ENCODE measurements at places on chromosomes 7 and 10. TPM values are rescaled to one million over a fixed set of nuclear protein-coding genes. Genes with fewer than 3 reads are reported as not detected.

DNA sequence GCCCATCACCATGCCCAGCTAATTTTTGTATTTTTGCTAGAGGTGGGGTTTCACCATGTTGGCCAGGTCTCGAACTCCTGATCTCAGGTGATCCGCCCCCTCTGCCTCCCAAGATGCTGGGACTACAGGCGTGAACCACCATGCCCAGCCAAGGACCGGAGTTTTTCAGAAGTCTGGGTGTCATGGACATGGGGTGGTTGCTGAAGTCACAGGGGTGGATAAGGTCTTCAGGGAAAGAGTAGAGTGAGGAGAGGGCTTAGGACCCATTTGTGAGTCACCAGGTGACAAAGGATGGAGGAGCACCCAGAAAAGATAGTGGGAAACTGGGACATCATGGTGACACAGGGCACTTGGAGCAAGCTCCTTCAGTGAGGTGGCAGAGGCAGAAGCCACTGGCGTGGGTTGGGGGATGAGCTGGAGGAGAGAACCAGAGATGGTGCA lies 2.8 kb upstream of the GPRIN2 start:
- no peaks in the 10 kb centered on the region for H3K36me3 ChIP-seq
- H3K4me3 ChIP-seq = no peak overlapping the region
- DNase-seq = no peak

DNA sequence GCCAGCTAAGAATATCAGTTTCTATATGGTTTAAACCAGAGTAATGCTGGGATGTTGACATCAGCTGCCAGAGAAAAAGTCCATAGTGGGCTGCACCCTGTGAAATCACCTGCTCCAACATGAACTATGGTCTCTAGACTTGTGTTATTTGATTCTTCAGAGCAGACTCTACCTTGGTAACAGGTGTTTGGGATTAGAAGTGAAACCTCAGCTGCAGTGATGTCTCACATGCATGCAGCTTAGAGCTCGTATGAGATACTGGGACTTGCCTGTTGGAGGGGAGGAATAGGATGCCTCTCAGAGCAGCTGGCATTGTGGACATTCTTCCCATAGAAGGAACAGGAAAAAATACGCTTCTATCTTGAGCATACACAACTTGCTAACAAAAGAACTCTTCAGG lies 287.1 kb upstream of the CSTF2T start:
- no peaks in the 10 kb centered on the region for H3K27me3 ChIP-seq
- no peak overlapping the region for H3K27ac ChIP-seq
- H3K4me1 ChIP-seq = no peaks in the 10 kb centered on the region
- no peak overlapping the region for H3K4me3 ChIP-seq
- H3K36me3 ChIP-seq = no peaks in the 10 kb centered on the region

DNA sequence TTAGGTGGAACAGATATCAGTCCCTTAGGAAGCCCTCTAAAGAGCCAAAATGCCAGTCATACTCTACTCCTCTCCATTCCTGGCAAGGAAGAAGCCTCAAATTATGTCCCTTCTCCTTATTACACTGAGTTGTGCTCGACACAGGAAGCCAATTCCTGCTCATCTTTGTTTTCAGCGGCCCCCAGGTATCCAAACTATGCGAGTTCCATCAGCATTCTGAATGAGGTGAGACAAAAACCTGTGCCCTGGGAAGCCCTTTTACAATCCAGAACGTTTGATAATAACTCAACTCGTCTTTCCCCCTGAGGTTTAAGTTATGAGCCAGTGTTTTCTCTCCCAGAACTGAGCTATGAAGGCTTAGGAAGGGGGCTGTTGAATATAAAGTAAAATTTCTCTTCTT lies 580.5 kb downstream of the NXPH1 start:
- H3K27ac ChIP-seq = no peak overlapping the region
- H3K36me3 ChIP-seq = no peaks in the 10 kb centered on the region
- no peak for DNase-seq
- no peak overlapping the region for H3K4me3 ChIP-seq
- H3K27me3 ChIP-seq = no peaks in the 10 kb centered on the region
- no peaks in the 10 kb centered on the region for H3K4me1 ChIP-seq

- DNase-seq = no peak
- H3K36me3 ChIP-seq = no peaks in the 10 kb centered on the region
- H3K27me3 ChIP-seq = no peaks in the 10 kb centered on the region
- no peak overlapping the region for H3K4me3 ChIP-seq
- no peaks in the 10 kb centered on the region for H3K4me1 ChIP-seq
- no peak overlapping the region for H3K27ac ChIP-seq
These were observed 108.3 kb downstream of the MTERF1 start for GRCh38 chr7:91771921-91772815.

- no peaks in the 10 kb centered on the region for H3K27me3 ChIP-seq
- H3K4me1 ChIP-seq = peaks cover 10% of the 10 kb centered on the region
- H3K27ac ChIP-seq = no peak overlapping the region
- no peak for DNase-seq
These were observed 101.6 kb upstream of the GJD4 start for GRCh38 chr10:35503578-35503977.

DNA sequence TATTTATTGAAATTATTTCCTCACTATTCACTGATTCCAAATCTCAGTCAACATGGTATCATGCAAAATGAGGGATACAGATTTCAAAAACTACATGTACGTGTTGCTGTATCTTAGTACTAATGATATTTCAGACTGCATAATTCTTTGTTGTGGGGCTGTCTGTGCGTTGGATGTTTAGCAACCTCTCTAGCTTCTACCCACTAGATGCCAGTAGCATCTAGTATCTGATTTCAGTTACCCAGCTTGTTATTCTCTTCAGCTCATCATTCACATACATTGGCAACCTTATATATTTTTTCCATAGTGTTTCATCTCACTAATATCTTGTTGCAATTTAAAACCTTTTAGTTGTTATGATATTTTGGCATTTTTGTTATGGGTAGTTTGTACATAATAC lies 22.5 kb upstream of the WASL start:
- no peak for DNase-seq
- no peak overlapping the region for H3K4me3 ChIP-seq
- peaks cover 10% of the 10 kb centered on the region for H3K27me3 ChIP-seq
- no peaks in the 10 kb centered on the region for H3K36me3 ChIP-seq
- H3K27ac ChIP-seq = no peak overlapping the region

GRCh38 chr7:43583424-43584194 lies 701 bp downstream of the STK17A start:
- H3K27ac ChIP-seq = peak overlapping the region; percentile 91
- peaks cover 19% of the 10 kb centered on the region for H3K27me3 ChIP-seq
- peaks cover 38% of the 10 kb centered on the region for H3K4me1 ChIP-seq
- peak; percentile 63 for DNase-seq
- H3K36me3 ChIP-seq = peaks cover 4% of the 10 kb centered on the region

GRCh38 chr7:44783407-44783806 lies 13.1 kb upstream of the PPIA start:
- no peaks in the 10 kb centered on the region for H3K4me1 ChIP-seq
- no peak overlapping the region for H3K4me3 ChIP-seq
- no peak for DNase-seq
- H3K36me3 ChIP-seq = no peaks in the 10 kb centered on the region
- H3K27ac ChIP-seq = no peak overlapping the region

DNA sequence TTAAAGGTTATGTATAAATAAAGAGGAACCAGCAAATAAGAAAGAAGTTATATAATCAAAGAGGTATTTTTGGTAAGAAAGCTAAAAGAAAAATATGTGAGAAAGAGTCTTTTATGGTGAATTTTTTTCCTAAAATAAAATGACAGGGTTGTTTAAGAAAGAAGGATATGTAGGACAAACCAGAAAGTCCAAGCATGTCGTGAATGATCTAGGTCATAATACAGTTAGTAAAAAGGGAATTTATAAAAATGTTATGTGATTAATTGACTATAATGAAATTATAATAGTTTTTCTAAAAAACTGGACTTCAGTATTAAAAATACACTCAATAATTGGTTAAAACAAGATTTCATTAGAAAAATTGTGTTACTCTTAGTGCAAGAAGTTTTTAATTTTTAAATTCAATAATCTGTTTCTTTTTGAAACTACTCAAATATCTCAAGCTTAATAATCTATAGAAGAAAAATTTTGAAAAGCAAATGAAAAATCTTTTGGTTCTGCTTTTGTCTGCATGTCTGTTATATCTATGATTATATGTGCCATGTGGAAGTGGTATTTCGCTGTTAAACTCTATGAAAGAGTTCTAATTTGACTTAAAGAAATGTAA lies 23.3 kb downstream of the AVL9 start:
- H3K27me3 ChIP-seq = no peaks in the 10 kb centered on the region
- H3K4me3 ChIP-seq = no peak overlapping the region
- H3K4me1 ChIP-seq = peaks cover 17% of the 10 kb centered on the region
- no peak for DNase-seq
- H3K36me3 ChIP-seq = peaks cover 79% of the 10 kb centered on the region

- peaks cover 4% of the 10 kb centered on the region for H3K36me3 ChIP-seq
- peaks cover 50% of the 10 kb centered on the region for H3K4me1 ChIP-seq
- peaks cover 10% of the 10 kb centered on the region for H3K27me3 ChIP-seq
- H3K27ac ChIP-seq = no peak overlapping the region
- no peak for DNase-seq
- no peak overlapping the region for H3K4me3 ChIP-seq
These were observed 11.2 kb downstream of the MXI1 start for GRCh38 chr10:110218632-110219031.

GRCh38 chr7:101245147-101245668 lies 327 bp upstream of the FIS1 start:
- peak overlapping the region; percentile 92 for H3K4me3 ChIP-seq
- H3K4me1 ChIP-seq = peaks cover 21% of the 10 kb centered on the region
- DNase-seq = no peak

DNA sequence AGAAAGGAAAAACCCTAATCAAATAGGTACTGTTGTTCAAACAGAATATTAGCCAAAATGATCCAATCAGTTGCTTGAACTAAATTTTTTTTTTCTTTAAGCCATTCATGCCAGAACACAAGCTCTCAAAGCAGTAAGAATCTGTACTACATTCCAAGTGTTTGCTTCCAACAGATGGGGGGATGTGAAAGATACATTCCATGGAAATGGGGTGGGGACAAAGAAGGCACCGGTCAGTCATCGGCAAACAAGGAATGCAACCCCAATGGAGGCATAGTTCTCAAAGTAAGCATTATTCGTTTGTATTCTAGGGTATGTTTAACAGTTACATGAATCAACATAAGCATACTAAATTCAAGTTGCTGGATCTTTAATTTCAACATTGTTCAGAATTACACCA lies 32.5 kb downstream of the C10orf143 start:
- no peaks in the 10 kb centered on the region for H3K4me1 ChIP-seq
- H3K36me3 ChIP-seq = no peaks in the 10 kb centered on the region
- no peak overlapping the region for H3K27ac ChIP-seq
- no peak overlapping the region for H3K4me3 ChIP-seq

FAM20C gene
- 1.3 TPM for total RNA-seq

- no peaks in the 10 kb centered on the region for H3K36me3 ChIP-seq
- peaks cover 4% of the 10 kb centered on the region for H3K27me3 ChIP-seq
- DNase-seq = no peak
- no peak overlapping the region for H3K4me3 ChIP-seq
- no peak overlapping the region for H3K27ac ChIP-seq
- no peaks in the 10 kb centered on the region for H3K4me1 ChIP-seq
These were observed 5.7 kb downstream of the MTURN start for GRCh38 chr7:30140456-30140855.

GRCh38 chr10:113592380-113592779 lies 39.5 kb downstream of the HABP2 start:
- no peaks in the 10 kb centered on the region for H3K4me1 ChIP-seq
- DNase-seq = no peak
- no peak overlapping the region for H3K4me3 ChIP-seq
- H3K36me3 ChIP-seq = no peaks in the 10 kb centered on the region

MINPP1 gene
- 13.4 TPM for total RNA-seq

PRKG1 gene
- total RNA-seq = not detected

GRCh38 chr7:136900005-136900404 lies 31.6 kb downstream of the CHRM2 start:
- no peaks in the 10 kb centered on the region for H3K4me1 ChIP-seq
- DNase-seq = no peak
- no peak overlapping the region for H3K4me3 ChIP-seq
- no peaks in the 10 kb centered on the region for H3K36me3 ChIP-seq
- no peaks in the 10 kb centered on the region for H3K27me3 ChIP-seq
- no peak overlapping the region for H3K27ac ChIP-seq

DNA sequence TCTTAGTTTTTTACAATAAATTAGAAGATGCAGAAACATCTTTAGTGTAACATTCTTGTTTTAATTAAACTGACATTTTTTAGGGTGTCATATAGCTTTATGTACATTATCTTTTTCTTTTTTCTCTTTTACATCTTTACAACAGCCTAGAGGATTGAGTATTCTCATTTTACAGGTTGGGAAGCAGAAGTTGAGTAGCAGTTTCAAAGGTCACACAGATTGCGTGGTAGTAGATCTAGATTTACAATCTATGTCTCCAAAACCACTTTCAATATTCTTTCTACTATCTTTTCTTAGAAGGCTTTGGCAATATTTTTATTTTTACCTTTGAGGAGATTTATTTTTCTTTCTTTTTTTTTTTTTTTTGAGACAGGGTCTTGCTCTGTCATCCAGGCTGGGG lies 18.7 kb upstream of the MCU start:
- no peak for DNase-seq
- H3K4me1 ChIP-seq = peaks cover 9% of the 10 kb centered on the region
- no peak overlapping the region for H3K4me3 ChIP-seq
- peaks cover 14% of the 10 kb centered on the region for H3K27me3 ChIP-seq
- H3K36me3 ChIP-seq = no peaks in the 10 kb centered on the region

CHN2 gene
- total RNA-seq = 0.73 TPM

DNA sequence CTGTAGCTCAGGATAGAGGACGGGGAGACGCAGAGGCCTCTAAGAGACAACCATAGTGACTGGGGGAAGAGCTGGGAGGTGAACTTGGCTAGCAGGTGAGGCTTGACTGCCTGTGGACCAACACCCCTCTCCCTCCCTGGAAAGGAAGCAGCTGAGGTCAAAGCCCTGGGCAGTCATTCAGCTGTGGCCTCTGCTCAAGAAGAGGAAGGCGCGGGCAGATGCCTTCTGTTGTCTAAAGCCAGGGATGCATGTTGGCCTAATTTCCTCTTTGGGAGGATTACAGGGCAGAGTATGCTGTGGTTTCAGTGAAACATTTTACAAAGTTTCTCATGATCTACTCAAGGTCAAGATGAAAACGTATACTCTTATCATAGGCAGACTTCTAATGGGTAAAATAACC lies 327.1 kb downstream of the PRPF18 start:
- no peak overlapping the region for H3K27ac ChIP-seq
- H3K36me3 ChIP-seq = no peaks in the 10 kb centered on the region
- no peak overlapping the region for H3K4me3 ChIP-seq
- H3K27me3 ChIP-seq = peaks cover 3% of the 10 kb centered on the region

- H3K4me3 ChIP-seq = peak overlapping the region; percentile 60
- no peak overlapping the region for H3K27ac ChIP-seq
- no peak for DNase-seq
These were observed 2.8 kb downstream of the SAMD9L start for GRCh38 chr7:93145354-93145753.

DNA sequence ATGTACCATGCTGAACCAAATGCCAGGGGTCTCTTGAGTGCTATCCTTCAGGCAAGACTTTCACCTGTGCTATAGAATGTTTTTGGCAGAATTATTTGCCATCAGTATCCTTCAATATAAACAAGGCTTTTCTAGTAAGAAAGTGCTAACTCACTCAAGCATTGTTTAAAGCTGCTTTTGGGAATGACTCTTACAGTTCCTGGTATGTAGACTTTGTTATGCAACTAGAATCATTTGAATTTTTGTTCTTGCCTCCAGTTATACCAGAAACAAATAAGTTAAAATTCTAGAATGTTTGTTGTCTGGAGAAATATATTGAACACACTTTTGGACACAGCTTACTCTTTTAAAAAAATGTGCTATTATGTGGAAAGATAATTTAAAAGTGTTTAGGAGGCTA lies 39.5 kb upstream of the RTKN2 start:
- no peak overlapping the region for H3K27ac ChIP-seq
- no peaks in the 10 kb centered on the region for H3K36me3 ChIP-seq
- DNase-seq = no peak
- H3K27me3 ChIP-seq = peaks cover 4% of the 10 kb centered on the region
- H3K4me1 ChIP-seq = no peaks in the 10 kb centered on the region

GRCh38 chr7:158821171-158822031 lies 7.9 kb downstream of the ESYT2 start:
- peaks cover 15% of the 10 kb centered on the region for H3K36me3 ChIP-seq
- no peaks in the 10 kb centered on the region for H3K27me3 ChIP-seq
- DNase-seq = no peak

Measured in activated T-helper 2 cell treated with anti-CD3 and anti-CD28 coated beads, Interferon-gamma antibody, Interleukin-2, Interleukin-4, amounts not matched to agents 10 μg/mL and 5 μg/mL and 100 μg/mL, durations not matched to agents 14 hours and 24 hours and 36 hours (primary cell).